ENCODE measurements at places on chromosomes 13 and 19.

- no peak for DNase-seq
These were observed 126.4 kb downstream of the TNFRSF19 start for GRCh38 chr13:23696610-23697009.

GRCh38 chr19:58014141-58014540 lies 11.5 kb upstream of the ZNF606 start:
- DNase-seq: no peak

GRCh38 chr19:58477871-58478270 lies 1.7 kb downstream of the ZNF446 start:
- no peak for DNase-seq

DNA sequence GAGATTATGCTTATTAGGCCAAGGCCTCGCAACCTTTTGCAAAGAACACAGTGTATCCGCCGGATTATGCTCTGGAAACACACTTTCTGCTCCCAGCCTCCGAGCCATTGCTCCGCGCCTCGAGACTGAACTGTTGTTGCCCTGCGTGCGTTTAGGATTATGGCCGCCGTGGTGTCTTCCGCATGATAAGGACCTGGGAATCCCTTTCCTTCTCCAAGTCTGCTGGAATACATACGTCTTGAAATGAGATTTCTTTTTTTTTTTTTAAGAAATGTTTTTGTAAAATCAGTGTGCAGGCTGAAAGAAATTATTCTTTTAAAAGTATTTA lies 89.8 kb upstream of the SOX1 start:
- no peak for DNase-seq

DNA sequence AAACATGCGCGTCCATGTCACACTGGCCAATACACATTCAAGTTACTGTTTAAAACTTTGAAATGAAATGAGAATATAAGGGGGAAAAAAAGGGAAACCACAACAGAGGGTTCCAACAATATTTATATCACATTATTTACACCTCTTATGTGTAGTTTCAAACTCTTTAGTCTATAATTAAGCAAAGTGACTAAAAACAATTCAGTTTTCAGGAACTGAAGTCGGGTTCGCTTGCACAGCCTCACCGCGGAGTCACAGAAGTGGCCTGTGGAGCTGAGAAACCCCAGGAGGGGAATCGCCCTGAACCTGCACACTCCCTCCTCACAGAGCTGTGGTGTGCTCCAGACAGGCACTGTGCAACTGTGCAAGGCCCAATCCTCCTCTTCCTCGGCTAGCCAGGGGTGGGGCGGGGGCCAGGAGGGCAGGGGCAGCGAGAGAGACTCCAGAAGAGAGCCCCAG lies 75.9 kb downstream of the STK24 start:
- DNase-seq: no peak

DNA sequence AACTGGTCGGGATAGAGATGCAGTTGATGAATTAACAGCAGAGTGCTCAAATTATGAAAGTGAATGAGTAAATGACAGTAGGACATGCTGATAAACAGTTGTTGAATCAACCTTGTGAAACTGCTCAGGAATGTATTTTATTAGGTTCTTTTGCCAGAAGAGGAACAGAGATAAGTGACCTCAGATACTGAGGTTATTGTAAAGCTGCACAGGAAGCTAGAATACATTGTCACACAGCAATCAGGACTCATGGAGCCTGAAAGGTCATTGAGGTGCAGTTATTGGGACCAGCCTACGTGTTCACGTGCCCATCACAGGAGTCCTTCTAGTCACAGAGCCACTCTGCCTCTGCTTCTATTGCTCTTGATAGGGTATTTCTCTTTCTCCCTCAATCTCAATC lies 47.5 kb upstream of the MED4 start:
- DNase-seq: no peak

DNA sequence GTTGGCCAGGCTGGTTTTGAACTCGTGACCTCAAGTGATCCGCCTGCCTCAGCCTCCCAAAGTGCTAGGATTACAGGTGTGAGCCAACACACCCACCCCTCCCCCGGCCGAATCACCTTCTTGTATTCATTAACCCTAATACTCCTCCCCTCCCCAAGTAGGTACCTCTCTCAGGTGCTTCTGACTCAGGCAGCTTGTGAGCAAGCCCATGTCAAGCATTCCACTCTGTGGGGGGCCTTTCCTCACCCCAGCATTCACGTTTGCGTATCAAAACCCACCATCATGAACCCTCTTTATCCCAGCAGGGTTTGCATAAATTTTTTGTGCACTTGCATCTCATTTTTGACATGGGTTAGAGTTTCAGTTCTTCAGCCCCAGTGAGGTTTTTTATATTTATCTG lies 23.6 kb upstream of the RFXAP start:
- no peak for DNase-seq

DNA sequence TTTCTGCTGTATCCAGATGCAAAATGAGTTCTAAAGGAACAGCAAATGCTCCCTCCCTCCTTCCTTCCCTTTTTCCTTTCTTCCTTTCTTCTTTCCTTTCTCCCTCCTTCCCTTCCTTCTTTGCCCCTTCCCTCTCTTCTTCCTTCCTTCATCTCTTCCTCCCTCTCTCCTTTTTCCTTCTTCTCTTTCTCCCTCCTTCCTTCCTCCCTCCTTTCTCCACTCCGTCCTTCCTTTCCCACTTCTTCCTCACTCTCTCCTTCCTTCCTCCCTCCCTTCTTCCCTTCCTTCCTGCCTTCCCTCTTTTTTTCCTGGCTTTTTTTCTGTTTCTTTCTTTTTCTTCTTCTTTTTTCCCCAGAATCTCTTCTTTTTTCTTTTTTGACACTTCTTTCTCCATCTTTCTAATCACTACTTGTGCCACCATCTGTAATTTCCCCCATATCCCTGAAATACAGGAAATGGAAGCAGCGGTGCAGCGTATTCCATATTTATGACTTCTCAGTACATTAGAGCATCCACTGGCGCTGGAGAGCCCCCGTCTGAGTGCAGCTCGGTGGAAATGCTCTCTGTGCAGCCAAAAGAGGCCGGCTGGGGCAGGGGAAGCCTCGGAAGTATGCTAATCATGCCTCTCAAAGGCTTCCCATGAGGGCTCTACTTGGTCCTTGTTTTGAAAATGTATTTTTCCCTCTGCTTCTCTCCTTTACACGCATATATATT lies 275.6 kb downstream of the TSHZ3 start:
- DNase-seq: no peak

DNA sequence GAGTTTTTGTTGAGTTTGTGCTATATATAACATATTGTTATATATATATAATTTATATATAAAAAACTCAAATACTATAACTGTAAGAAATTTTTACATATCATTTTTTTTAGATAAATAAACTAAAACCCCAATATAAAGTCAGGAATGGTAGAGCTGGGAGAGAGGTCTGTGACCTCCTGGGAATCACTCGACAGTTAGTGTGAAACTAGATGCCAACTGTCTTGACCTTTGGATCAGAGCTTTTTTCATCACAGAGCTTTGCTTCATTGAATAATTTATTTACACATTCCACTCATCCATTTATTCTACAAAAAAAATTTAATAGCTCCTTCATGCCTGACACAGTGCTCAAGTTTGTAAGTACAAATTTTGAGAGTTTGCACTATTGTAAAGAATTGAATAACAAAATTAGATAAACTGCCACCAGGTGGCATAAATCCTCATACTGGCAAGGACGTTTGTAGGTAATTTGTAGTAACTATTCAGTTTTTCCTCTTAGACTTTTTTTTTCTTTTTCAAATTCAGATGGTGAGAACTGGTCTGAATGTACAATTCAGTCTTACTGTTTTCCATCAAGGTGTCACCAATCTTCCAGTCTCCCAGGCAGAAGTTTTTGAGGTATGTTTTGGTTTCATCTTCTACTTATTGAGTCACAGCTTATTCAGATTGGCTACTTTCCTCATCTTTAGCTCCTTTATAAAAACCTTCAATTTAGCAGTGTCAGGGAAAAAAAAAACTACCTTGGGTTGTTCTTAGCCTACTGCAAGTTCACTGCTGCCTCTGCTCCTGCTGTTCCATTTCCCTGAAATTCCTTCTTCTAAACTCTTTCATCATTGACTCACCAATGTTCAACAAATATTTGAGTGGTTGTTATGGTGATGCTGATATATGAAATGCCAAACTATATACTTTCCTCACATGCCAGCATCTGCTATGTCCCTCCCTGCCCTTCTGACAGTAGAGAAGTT lies 28.7 kb downstream of the LACC1 start:
- DNase-seq: no peak

DNA sequence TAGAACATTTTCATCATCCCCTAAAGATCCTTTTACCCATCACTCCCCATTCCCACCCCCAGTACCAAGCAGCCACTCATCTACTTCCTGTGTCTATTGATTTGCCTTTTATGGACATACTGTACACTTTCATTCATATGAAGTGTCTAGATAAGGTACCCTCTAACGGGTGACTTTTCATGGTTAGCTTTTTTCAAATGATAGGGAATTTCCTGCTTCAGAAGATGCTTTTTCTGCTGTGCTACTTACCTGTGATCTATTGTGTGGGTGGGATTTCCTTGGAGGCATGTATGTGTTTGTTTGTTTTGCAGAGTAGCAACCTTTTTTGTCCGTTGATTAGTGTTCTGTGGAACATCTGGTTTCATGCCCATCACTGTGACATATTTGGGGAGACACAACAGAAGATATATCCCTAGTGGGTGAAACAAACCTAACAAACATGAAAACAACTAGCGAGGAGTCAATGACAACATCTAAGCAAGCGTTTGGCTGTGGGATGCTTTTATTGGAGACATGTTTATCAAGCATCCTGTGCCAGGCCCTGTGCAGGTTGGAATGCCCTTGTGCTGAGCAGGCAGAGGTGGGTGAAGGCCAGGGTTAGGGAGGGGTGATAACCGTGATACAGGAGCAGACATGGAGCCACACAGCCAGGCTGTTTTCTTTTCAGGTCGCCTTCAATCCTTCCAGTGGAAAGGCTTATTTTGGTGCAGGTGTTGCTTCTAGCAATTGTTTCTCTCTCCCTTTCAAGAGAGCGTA lies 17.6 kb downstream of the SPINT2 start:
- no peak for DNase-seq

DNA sequence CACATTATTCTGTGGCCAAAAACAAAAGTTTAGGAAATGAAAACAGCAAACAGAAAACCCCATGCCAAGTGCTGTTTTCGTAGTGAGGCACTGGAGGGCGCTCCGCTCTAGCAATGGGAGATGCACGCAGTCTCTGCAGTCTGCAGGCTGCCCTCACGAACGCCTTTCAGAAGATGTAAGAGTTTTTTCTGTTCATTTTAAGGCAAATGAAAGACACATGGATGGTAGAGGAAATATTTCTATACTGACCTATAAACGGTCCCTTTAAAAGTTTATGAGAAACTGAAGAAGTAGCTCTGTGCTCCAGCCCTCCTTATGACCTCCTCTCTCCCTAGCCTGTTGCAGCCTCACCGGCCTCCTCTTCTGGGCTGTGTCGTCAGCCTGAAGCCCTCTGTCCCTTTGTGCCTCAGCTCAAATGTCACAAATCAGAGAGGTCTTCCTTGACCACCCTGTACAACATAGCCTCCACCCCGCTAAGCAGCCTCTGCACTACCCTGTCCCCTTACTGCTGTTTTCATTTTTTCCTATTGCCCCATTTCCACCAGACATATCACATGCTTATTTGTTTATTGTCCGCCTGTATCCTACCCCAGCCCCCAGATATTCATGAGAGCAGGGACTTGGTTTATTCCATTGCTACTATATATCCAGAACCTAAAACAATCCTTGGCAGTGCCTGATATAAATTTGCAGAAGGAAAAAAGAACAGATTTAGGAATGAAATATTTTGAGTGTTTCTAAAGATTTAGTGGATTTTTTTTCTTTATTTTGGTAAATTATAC lies 116.4 kb downstream of the TM9SF2 start:
- no peak for DNase-seq

- DNase-seq: no peak
These were observed 142.8 kb downstream of the KLF12 start for GRCh38 chr13:73991384-73991783.

- no peak for DNase-seq
These were observed 90.0 kb downstream of the PDS5B start for GRCh38 chr13:32676242-32676641.

DNA sequence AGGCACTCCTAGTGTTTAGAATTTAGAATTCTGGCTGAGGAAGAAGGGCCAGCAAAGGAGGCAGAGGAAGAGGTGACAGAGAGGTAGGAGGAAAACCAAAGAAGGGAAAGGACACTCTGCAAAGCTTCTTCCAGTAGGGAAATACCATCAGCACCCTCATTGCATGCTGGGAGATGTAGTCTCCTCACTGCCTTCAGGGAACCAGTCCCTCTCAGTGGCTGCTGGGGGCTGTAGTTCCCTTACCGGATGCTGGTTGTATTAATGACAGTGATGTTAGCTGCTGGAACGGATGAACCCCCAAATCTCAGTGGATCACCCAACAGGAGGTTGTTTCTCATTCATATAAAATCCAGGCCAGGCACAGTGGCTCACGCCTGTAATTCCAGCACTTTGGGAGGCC lies 10.1 kb downstream of the GRIN2D start:
- DNase-seq: no peak

DNA sequence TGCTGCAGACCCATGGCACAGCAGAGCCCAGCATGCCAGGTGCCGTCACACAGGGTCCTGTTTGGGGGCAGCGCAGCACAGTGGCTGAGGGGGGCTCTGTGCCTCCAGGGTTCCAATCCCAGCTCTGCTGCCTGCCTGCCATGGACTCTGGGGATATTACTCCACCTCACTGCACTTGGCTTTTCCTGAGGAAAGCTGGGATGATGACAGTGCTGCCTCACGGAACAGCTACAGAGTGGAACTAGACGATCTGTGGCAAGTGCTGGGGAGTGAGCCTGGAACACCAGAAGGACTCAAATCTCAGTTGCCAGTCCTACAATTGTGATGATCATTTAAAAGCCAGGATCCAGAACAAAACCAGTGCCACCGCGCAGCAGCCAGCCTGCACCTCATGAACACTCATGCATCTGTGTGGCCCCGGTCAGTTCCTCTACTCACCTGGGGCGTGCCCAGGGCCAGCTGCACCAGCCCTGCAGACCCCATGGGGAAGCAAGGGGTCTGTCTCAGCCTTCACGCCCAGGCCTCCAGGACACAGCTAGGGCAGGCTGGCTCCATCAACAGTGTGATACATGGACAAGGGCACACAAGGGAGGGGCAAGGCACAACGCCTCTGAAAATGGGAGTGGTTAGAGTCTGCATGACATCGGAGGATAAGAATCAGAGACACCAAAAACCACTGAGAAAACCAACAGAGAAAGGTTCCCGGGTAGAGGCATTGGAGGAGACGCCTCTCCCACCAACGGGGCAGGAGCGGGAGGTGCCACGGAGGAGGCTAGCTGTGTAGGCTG lies 55.2 kb downstream of the ATP7B start:
- no peak for DNase-seq

DNA sequence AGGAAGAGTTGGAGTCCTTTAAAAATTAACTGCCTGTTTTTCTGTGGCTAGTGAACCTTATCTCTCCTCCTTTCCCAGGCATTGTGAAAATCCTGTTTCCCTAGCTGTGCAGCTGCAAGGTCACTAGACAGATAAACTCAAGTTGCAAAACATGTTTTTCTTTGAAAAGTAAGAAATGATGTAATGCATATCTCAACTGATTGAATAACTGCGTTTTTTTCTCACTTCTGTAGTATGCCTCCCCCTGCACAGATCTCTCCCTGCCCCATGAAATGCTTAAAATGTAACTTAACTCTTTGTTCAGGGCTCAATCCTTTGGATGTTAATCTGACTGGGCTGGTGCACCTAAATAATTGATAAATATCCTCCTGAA lies 27.7 kb upstream of the CYSLTR2 start:
- DNase-seq: no peak

Measured in stimulated activated CD4-positive, alpha-beta T cell treated with anti-CD3 and anti-CD28 coated beads, Interleukin-1b, Interleukin-23, amount 100 ng/mL, for 4 hours (primary cell).